ENCODE measurements at places on chromosomes 4 and X.

DNA sequence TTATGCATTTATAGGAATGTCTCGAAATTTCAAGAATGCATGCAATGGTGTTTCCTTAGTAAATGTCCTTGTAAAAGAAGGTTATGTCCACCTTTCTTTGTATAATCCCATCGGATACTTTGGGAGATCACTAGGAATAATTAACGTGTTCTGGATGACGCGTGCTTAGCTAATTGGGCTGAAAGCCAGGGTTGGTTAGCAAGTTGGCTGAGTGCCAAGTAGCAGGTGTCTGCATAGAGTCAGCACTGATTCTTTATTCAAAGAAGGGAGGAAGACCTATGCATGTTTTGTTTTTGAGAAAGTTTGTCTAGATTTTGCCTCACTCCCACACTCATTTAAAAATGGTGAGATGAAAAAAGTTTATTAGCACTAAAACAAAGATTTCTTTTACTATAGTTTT is 144.6 kb downstream of the SOX3 start:
- DNase-seq, result no peak

DNA sequence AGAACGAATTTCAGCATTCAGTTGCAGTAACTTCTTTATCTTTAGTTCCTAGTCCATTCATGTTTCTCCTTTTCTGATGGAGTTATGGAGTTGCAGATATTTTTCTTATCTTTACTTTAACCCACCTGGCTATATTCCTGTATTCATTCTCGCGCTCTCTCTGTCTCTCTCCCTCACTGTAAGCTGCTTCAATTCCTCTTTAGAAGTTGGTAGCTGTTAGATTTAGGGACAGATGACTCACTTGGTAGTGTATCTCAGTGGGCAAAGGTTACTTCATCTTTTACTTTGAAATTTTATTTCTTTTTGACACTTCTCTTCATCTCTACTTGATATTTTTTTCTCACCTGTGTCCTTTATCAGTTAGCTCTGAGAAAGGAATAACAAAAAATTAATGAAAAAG is 49.6 kb upstream of the BRS3 start:
- DNase-seq, result no peak

DNA sequence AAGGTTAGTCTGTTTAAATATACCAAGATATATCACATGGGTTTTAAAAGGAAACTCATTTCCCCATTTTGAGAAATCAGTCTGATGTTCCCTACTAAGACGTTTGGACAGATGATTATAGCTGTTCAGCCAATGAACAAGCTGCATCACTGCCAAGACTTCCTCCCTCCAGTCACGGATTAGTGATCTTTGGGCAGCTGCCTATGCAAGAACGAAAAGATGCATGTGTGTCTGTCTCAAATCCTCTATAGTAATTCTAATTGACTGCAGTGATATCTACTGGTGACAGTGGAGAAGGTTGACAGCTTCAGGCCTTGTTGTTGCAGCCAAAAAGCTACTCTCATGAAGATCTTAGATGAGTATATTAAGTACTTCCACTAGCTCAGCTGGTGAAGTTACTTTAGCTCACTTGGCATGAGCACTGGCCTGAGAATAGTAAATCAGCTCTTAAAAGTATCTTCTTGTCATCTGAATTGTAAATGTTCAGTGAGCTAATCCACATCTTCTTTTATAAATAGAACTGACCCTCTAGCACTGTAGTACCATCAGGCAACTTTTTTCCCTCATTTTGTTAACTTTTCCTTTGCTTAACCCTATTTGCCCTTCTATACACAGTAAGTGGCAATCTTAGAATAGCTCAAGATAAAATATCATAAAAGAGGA is 134.5 kb upstream of the PCDH10 start:
- DNase-seq, result no peak

DNA sequence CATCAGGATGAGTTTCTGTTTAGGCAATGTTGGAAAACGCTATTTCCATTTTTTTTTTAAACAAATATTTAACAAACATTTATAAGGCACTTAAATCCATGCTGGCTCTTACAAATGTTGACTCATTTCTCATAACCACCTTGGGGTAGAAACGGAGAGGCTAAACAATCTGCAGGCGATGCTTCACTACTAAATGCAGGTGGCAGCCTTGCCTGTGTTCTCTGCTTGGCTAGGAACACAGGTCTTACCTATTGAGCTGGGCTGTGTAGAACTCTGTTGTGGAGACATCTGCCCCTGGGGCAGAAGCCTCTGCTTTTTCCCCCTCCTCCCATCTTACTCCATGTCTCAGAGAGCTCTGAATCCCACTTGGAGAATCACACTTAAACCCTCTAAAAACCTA is 1.4 kb upstream of the CXCL1 start:
- DNase-seq, result no peak

DNA sequence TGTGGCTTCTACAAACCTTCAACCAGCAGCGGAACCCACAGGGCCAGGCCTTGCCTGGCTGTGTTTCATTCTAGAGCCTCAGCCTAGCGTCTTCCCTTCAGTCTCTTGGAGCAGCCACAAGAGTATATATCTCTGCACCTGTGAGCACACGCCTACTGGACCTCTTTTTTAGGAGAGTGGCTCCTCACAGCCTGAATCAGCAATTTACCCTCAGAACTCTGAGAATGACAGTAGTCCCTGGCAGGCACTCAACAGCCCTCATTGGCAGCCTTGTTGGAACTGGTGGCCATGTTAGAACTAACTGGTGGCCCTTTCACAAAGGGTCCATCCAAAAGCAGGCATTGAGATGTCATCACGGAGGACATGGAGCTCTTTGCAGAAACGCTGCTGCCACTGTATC is 138.9 kb downstream of the BCOR start:
- no peak for DNase-seq

DNA sequence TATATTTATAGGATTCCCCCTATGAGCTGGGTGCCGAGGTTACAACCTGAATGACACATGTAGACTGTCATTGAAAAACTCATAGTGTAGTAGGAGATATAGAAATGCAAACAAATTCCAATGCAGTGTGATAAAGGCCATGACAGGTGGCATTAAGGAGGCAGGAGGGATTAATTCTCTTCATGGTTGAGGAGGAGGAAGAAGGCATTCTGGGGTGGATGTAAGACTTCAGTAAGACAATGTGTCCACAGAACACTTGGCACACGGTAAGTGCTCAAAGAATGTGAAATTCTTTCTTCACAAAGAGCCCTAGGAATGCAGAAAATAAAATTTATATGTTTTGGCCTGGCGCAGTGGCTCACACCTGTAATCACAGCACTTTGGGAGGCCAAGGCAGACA is 136.5 kb downstream of the RBM47 start:
- no peak for DNase-seq

DNA sequence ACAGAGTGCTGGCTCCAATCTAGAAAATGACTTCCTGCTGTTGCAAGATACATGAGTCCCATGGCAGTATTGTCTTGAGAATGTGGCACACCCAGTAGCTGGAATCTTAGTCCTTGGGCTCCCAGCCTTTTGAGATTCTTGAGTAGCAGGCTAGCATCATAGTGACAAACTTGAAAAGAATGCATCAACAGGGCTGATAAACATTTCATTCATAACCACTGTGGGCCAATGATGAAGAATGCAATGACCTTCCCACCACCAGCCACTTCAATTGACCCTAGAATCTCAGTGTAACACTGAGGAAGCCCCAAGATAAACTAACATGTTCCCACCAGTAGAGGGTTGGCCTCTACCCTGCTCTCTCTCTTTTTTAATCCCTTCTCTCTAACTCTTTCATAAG is 329.3 kb downstream of the GBA3 start:
- DNase-seq, result no peak

DNA sequence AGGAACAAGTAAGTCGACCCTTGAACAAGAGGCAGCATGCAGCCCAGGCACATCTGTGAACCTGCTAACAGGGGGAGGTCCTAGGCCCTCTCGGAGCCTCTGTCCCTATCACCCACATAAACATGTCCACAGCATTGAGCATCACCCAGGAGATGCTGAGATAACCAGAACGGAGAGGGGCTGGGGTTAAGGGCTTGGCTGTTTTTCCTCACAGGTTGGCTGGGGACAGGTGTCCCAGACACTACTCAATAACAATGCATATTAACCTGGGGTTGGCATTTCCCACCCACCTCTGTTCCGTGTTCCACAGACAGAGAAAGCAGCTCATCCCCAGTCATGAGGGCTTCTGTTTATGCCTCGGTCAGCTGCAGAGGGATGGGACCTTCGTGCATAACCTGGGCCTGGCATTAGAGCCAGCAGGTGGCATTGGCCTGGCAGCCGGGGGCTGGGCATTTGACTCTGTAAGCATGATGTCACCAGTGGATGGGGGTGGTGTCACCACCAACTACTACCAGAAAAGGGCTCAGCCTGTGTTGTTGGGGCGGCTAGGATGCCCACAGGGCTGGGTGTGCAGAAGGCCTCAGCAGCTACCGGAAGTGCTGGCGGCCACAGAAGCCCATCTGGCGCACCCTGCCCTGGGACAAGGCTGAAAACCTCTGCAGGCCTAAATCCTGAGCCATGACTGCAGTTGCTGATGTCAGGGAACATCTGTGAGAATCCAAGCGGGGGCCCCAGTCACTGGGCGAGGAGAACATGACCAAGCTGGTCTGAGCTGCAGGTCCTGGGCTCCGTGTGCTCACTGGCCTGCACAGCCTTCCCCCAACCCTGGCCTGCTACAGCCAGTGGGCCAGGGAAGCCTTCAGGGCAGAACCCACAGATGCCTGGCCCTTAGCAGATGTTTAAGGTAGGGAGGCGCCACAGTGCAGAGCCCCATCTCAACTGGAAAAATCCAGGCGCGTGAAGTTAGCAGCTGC is 351.4 kb downstream of the NR3C2 start:
- DNase-seq, result no peak

- no peak for DNase-seq
Observed at GRCh38 chr4:106495476-106495875, 126.9 kb upstream of the GIMD1 start.

DNA sequence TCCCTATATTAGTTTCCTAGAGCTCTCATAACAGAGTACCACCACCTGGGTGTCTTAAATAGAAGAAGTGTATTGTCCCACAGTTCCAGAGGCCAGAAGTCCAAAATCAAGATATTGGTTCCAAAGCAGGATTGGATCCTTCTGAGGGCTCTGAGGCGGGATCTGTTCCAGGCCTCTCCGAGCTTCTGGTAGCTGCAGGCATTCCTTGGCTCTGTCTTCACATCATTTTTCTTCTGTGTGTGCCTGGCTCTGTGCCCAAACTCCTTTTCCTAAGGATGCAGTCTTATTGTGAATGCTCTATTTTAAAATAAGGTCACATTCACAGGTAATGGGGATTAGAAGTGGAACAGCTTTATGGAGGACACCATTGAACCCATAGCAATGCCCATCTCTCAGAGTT is 253.7 kb upstream of the TAPT1 start:
- DNase-seq, result no peak

- DNase-seq, result no peak
Observed at GRCh38 chr4:96315815-96316214, 475.9 kb downstream of the PDHA2 start.

GRCh38 chr4:166067915-166068314 is 194.9 kb downstream of the TLL1 start:
- no peak for DNase-seq

DNA sequence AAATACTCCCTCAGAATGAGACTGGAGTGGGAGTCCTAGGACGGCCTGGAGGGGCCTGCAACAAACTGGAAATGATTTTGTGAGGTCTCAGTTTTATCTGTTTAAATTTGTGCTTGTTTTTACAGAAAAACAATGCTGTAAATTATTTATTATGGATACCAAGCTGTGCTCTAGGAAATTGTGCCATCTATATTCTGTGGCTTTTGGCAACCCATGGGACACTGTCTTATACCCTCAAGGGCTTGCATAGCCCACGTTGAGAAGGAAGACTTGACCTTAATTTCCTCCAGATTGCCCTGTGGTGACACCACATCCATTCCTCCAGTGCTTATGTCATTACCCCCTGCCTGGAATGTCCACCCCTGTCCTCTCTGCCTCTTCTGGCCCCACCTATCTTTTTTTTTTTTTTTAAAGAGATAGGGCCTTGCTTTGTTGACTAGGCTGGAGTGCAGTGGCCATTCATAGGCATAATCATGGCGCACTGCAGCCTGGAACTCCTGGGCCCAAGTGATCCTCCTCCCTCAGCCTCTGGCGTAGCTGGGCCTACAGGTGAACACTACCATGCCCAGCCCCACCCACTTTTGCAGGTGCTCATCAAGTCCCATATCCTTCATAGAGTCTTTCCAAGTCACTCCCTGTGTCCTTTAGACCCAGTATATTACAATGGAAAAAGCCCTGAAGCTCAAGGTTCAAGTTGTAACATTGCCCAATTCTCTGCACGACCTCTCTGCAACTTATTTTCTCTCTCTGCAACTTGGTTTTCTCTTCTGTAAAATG is 77.4 kb downstream of the HPRT1 start:
- no peak for DNase-seq

- no peak for DNase-seq
Observed at GRCh38 chr4:54929459-54929858, 195.9 kb downstream of the KDR start.

DNA sequence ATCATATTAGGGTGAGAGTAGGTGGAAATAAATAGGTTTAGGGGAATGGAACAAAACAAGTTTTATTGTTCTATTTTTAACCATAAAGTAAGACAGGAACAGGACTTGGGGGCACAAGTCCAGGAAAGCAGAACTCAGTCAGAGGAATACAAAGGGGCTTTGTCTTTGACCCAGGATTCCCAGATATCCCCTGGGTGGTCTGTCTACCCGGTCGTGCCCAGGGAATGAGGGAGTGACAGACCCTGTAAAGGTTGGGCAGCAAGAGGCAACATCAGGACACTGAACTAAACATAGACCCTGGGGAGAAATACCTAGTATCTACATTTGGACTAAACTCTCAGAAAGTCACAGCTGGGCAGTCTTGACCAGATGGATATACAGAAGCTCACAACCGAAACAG is 50.6 kb downstream of the PTCHD1 start:
- no peak for DNase-seq

DNA sequence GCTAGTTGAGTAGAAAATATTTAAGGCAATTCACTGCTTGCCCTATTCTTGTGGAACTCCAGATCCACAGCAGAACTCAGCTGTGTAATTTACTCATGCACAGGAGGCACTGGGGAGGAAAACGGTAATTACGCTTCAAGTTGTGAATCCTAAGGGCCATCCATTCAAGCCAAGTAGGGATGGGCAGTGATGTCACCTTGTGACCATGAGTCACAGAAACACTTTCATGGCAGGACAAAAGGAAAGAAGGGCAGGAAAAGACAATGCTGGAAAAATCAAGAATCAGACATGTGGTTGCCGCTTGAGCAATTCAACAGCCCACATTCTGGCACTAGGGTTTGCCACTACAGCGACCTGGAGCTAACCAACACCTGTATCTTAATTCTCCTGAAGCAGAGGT is 1.4 kb downstream of the PAQR3 start:
- no peak for DNase-seq

DNA sequence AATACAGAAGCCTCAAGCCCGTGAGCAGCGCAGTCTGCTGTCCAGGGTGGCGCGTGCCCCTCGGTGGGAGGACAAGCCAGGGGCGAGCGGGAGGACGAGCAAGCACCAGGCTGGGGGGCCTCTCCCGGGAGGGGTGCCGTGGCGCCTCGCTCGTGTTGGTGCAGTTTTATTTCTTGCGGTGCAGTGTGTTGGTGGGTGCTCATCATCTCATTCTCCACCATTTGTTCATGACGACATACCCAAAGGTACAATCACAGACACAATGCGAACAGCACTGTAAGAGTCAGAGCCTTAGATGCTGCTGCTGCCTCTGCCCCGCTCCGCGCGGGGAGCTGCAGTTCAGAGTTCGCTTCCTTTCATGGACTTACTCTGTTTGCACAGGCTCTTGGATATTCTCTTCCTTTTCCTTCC is 30.3 kb downstream of the RGS12 start:
- DNase-seq, result no peak

GRCh38 chr4:55330241-55330640 is 15.8 kb upstream of the SRD5A3 start:
- no peak for DNase-seq
